ENCODE measurements at places on chromosomes 6 and 20. TPM values are rescaled to one million over a fixed set of nuclear protein-coding genes. Genes with fewer than 3 reads are reported as not detected.

DNA sequence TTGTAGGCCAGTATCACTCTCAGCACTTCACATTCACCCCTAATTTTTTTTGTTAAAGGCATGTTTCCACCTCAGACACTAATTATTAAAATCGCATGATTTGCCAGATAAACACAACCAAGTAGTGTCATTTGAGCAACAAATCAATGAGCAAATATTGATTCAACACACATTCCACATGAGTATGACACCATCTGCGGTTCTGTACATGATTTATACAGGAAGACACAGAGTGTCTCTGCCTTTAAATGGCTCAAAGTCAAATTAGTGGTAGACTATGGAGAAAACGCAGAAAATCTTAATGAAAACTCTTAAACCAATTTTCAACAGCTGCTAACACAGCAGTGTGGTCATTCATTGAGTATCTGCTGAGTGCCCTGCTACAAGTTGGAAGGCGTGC, 300.2 kb downstream of the SOX4 start:
- no peak for DNase-seq

GRCh38 chr20:44033873-44034272, 119.2 kb downstream of the TOX2 start:
- no peak for DNase-seq

GRCh38 chr20:22513574-22513973, 70.8 kb downstream of the FOXA2 start:
- DNase-seq, result no peak

DNA sequence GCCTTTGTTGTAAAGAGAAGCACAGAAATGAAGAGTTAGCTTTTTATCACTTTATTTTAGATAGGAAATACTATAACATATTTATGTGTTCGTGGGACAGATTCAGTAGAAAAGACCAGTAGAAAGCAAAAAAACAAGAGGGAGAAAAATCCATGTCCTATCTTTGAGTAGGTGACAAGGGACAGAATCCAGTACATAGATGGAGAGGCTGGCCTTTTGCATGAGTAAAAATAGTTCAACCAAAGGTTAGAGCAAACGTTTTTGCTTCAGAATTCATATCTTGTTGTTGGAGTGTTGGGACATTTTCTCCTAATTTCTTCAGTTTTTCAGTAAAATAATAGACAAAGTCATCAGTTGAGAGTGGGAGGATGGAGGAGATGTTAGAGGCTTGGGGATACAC, 19.6 kb upstream of the FAM83B start:
- no peak for DNase-seq

- peak; percentile 15 for DNase-seq
These were observed 206.3 kb downstream of the PREX1 start for GRCh38 chr20:48621376-48622078.

Gene INSM1
- total RNA-seq, result not detected
